Right cardiac atrium (tissue), 5 donors: ENCODE measurements at places on chromosomes 6 and 20. TPM values are rescaled to one million over a fixed set of nuclear protein-coding genes. Genes with fewer than 3 reads are reported as not detected.

DNA sequence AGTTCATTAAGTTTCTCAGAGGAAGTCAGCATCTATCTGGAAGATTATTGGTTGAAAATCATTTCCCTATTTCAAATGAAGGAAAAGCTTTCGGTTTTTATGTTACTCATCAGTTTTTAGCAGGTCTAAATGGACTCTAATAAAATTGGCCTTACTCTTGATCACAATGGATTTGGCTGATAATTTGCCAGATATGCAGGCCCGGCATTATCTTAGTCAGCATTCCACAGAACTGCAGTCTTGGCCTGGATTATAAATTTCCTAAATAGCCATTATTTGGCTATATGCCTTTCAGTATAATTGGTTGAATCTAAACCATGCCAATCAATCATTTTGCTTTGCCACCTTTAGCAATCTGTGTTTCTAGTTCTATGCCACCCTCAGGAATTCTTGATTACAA is 91.7 kb upstream of the KCNQ5 start:
- no peak for DNase-seq

The CLDN20 gene
- not detected for total RNA-seq

- DNase-seq, result no peak
Observed at GRCh38 chr6:111011360-111012142, 29.7 kb downstream of the RPF2 start.

DNA sequence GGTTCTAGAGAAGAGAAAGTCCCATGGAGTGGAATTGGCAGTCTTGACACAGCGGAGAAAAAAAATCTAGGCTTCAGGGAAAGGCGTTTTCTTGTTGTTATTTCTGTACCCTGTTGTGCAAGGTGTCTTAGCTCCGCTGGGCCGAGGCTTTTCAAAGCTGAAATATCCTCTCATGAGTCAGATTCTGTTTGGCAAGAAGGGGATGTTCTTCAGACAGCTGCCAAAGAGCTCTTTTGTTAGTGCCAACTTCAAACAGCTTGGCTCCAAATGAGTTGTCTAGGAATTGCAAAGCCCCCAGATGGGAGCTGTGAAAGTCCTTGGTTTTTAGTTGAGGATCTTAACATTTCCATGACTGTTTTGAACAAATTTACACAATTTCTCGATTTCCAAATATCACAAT is 45.6 kb downstream of the LRRN4 start:
- DNase-seq, result peak; percentile 64

GRCh38 chr6:158868890-158869825 is 50.0 kb upstream of the EZR start:
- peak; percentile 95 for DNase-seq

- DNase-seq, result no peak
Observed at GRCh38 chr20:3449319-3449718, 21.5 kb upstream of the ATRN start.

DNA sequence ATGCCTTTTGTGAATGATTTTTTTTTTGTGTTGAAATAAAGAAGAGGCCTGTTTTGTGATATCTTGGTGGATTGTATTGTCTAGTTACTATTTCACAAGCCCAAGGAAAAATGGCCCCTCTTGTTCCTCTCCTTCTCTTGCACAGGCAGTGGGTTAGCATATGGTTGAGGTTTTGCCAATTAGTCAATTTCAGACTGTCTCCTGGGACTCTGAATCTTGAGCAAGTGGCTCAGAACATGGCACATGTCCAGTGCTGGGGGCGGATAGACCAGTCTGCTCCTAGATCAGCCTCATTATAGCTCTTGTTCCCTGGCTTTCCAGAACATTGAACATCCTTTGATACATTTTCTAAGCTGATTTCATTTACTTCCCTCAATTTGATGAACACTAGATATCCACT is 589.2 kb downstream of the PHF3 start:
- DNase-seq, result peak; percentile 58

DNA sequence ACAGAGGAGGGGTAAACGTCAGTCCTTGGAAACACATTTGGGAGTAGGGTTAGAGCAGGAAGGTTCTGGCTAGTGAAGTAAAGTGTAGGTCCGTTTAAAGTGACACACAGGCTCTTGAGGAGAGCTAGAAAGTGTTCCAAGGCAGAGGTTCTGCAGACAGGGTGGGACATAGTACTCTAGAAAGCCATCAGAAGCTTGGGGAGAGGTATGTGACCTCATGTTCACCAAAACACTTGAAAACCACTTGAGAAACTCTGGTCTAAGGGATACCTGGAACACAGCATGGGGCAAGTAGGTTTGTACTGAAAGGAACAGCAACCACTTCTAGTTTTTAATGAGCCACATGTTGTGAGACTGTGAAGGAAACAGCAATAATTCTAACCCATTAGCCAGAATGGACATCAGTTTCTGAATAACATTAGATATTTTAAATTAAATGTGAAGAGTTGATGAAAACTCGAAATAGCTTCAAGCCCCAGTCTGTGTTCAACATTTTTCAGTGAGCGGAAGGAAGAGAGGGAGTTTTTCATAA is 49.0 kb downstream of the SOBP start:
- no peak for DNase-seq

The IL17A gene
- total RNA-seq, result not detected

DNA sequence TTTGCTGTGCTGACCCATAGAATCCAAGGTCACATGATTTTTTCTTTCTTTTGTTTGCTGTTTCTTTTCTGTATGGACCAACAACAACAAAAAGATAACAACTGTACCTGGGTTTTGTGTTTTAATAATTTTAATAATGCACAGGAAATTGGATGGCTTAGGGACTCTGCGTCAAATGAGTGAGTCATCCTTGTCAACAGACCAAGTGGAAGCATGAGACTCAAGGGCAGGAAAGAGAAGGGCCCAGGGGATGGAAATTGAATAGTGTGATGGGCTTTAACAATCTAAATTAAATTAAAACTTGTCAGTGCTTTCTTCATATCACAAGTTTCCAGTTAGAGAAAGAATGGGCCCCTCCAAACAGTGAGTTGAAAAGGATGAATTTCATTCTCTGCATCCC is 413.0 kb downstream of the PREX1 start:
- no peak for DNase-seq

The POU3F2 gene
- total RNA-seq, result not detected

The THBD gene
- 17.4 TPM for total RNA-seq

GRCh38 chr6:21918041-21918440 is 324.5 kb downstream of the SOX4 start:
- no peak for DNase-seq

DNA sequence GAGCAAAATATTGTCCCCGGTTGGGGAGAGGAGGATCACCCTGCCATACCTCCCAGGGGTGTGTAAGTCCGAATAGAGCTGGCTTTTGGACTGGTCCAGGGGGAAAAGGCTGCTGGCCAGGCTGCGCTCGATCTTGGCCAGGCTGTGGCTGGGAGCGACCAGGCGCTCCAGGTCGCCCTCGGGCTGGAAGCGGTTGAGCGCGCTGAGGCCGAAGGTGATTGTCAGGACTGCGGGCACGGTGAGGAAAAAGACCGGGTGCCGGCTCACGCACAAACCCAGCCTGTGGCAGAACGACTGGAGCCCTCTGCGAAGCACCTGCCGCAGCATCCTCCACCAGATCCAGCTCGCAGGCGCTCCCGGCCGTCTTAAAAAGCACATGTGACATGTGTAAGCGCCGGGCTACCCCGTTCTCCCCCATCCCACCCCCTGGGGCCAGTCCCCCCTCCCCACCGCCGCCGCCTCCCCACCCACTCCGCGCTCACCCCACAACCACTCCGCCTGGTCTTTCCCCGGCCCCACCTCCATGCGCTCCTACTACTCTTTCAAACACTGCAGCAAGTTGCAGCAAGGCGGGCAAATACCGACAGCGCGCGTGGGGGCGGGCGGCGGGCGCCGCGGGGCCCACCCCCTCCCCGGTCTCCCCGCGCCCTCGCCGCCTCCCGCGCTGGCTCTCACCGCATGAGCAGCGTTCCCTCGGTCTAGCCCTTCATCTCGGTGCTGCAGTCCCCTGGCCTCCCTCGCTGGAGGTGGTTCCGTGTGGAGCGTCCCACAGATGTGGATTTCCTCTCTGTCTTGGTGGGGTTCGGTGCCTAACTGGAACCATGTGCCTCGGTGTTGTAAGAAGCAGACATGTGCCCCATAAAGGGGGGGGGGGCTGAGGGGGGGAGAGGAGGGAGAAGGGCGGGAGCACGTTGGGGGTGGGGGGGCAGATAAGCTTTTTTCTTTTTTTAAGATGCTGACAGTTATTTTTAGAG is 42.4 kb downstream of the PTCHD4 start:
- peak; percentile 48 for DNase-seq

The NOTCH4 gene
- 14.4 TPM for total RNA-seq

DNA sequence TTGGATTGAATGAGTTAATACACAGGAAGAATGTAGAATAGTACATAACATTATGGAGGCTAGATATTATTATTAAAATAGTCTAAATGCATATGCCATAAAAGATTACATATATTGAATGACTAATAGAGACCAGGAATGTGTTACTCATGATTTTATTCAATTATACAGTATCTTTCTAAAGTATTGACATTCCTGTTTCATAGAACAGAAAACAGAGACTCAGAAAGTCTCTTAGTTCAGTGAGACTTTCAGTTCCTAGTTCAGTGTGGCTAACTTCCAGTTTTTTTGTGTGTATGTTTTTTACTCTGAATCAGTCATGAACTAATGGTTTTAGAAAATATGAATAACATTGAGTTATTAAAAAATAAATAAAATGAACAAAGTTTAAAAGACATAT is 34.6 kb upstream of the TMEM244 start:
- DNase-seq, result no peak
